ENCODE measurements at places on chromosomes 4 and X.

DNA sequence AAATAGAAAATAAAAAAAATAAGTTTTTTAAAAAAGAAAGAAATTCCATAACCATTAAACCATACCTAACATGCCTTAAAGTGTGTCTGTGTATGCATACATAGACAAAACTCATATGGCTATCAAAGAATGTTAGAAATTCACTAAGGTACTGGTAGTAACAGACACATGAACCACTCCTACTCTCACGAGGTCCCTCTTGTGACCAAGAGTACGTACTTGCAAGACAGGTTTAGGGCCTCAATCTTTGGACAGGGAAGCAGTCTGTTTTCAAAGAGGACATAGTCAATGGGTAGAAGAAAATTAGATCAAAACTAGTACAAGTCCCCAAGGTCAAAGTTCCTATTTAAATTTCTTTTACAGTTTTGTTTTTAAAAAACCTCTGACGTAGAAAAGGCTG is 117.3 kb downstream of the CHM start:
- no peak for DNase-seq
- H3K27me3 ChIP-seq = no peaks in the 10 kb centered on the region
- no peaks in the 10 kb centered on the region for H3K36me3 ChIP-seq
- H3K27ac ChIP-seq = no peak overlapping the region
- no peaks in the 10 kb centered on the region for H3K4me1 ChIP-seq

DNA sequence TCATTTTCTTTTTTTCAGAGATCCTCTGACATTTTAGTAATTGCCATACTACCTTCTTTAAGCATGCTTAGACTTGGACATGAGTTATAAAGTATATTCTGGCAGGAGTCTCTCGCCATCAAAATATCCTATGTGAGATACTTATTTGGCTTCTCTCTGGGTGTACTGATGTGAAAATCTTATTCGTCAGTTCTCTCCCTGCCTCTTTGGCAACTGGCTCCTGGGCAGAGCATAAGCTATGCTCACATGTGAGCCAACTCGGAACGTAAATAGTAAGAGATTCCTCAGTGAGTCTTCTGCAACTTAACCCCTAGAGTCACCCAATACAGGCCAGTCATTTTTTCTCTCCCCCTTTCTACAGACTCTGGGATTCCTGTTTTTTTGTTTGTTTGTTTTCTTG is 91.6 kb downstream of the MAGEB17 start:
- no peaks in the 10 kb centered on the region for H3K4me1 ChIP-seq
- H3K27ac ChIP-seq = no peak overlapping the region

- H3K4me1 ChIP-seq = peaks cover 43% of the 10 kb centered on the region
- H3K27ac ChIP-seq = peak overlapping the region; percentile 79
- no peak for DNase-seq
- no peak overlapping the region for H3K4me3 ChIP-seq
These were observed 67.6 kb downstream of the MRPL1 start for GRCh38 chr4:77930154-77930639.

- H3K27ac ChIP-seq = no peak overlapping the region
- no peak for DNase-seq
- H3K4me1 ChIP-seq = no peaks in the 10 kb centered on the region
- no peaks in the 10 kb centered on the region for H3K36me3 ChIP-seq
- H3K4me3 ChIP-seq = no peak overlapping the region
These were observed 518.7 kb downstream of the GRXCR1 start for GRCh38 chr4:43411226-43411625.

- peaks cover 17% of the 10 kb centered on the region for H3K36me3 ChIP-seq
- H3K4me3 ChIP-seq = peak overlapping the region; percentile 91
- H3K27me3 ChIP-seq = no peaks in the 10 kb centered on the region
- DNase-seq = no peak
- H3K27ac ChIP-seq = peak overlapping the region; percentile 81
These were observed 81.5 kb upstream of the CD99 start for GRCh38 chrX:2609431-2610238.

All from HFFc6 (cell line).